CD4-positive, alpha-beta T cell treated with Interleukin-1 beta for 1 hour (primary cell): ENCODE measurements at places on chromosomes 1 and 21.

DNA sequence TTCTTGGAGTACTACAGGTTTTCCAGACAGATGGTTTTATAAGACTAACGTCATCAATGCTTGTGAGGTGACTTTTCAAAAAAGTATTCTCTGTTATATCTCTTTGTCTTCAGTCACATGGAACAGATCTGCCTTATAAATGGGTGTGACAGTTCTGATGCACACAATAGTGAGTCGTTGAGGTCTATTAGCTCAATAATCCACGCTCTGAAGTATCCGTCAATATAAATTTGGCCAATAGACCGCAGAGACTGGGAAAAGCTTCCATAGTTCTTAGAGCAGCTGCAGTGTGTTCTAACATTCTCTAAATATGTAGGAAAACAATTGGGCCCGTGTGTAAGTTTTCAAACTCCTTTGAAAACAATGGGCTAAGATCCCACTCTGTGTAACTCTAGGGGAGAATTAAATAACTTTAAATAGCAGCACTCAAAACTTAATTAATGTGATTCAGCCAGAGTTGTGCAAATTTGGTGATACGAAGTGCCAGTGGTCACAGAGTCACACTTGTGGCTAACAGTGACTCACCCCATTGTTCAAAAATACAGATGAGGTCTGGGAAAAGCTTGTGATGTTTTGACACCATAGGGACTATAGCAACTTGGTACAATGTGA lies 316.0 kb downstream of the LMO4 start:
- no peak for DNase-seq

DNA sequence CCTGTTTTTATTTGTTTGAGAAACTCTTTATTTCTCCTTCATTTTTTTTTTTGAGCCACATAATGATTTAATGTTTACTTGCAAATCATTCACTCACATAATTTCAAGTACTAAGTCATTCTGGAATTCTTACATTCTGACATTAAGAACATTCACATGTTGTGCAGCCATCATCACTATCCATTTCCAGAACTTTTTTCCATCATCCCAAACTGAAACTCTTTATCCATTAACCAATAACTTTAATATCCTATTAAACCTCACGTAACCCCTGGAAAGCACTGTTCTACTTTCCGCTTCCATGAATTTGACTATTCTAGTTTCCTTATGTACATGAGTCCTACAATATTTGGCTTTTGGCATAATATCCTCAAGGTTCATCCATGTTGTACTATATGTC lies 52.5 kb upstream of the TEKT2 start:
- no peak for DNase-seq

DNA sequence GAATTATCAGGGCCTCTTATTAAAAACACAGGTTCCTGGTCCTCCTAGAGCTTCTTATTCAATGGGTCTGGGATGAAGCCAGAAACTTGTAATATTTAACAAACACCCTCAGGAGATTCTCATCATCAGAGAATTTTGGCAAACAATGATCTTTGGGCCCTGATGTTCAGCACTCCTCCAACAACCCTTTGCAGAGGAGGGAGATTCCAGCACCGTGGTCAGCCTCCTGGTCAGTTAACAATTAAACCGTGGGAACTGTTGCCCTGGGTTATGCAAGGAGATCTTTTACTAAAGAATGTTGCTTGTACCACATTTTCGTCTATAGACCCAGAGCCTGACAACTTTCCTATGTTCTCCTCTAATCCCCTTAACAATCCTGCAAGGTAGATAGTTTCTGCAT lies 294.4 kb downstream of the PLPP3 start:
- DNase-seq: no peak

GRCh38 chr1:90291431-90292216 lies 296.7 kb downstream of the ZNF326 start:
- no peak for DNase-seq

GRCh38 chr1:236904892-236905741 lies 99.1 kb downstream of the MT1HL1 start:
- no peak for DNase-seq

- no peak for DNase-seq
These were observed 5.7 kb downstream of the HSPG2 start for GRCh38 chr1:21931171-21932093.

- no peak for DNase-seq
These were observed 8.6 kb downstream of the WNT9A start for GRCh38 chr1:227938911-227939790.

- no peak for DNase-seq
These were observed 27.7 kb downstream of the C1QB start for GRCh38 chr1:22680726-22681125.

DNA sequence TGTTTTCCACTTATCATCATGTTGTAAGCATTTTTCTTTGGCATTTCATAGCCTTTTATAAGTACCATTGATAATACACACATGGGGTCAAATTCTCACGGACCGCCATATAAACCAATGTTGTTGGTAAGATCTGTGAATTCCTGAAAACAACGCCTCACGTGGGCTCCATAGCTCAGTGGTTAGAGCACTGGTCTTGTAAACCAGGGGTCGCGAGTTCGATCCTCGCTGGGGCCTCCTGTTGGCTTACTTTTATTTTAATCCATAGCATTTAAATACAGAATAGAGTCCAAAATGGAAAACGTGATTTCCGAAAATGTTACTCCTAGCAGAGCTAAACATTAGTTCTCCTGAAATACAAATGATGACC lies 83.1 kb downstream of the HHIPL2 start:
- peak; percentile 75 for DNase-seq
